Stimulated activated CD8-positive, alpha-beta memory T cell treated with anti-CD3 and anti-CD28 coated beads, Interleukin-15, amount 100 ng/mL, for 24 hours (primary cell): ENCODE measurements at places on chromosomes 12 and 14.
A peak's percentile ranks its signal among the peaks of the same experiment; 100 is the strongest.

DNA sequence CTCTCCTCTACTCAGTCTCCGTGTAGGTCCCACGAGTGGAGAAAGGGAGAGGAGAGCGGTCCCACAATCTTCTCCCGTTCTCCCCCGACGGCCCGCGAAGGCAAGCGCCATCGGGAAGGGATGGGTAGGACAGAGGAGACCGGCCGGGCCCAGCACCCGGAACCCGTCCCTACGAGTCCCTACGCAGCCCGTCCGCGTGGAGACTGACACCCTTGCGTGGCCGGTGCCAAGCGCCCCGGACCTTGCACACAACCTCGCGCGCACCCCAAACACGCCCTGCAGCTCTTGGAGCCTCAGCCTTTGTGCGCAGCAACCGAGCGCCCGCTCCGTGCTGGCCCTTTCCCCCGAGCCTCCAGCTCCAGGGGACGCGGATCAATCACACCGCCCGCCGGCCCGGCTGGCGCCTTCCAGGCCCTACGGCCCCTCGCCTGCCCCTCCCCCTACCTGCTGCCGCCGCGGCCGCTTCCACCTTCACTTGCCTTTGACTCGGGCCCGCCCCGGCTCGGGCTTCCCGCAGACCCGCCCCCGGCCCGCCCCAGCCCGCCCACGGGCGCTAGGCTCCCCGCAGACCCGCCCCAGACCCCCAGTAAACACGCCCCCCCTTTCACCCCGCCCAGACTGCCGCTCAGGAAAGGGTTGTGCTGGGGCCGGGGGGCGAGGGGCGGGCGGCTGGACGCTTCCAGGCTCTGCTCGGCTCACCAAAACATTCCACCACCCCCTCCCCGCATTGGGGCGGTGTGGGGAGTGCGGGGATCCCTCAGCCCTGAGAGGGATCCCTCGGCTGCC, at the start of gene NDRG2:
TSS of gene NDRG2 (minus strand) at position 477 of the 786 bp plus-strand sequence. CDS start 1,746 bp downstream, outside the sequence.
- peak; percentile 38 for DNase-seq

DNA sequence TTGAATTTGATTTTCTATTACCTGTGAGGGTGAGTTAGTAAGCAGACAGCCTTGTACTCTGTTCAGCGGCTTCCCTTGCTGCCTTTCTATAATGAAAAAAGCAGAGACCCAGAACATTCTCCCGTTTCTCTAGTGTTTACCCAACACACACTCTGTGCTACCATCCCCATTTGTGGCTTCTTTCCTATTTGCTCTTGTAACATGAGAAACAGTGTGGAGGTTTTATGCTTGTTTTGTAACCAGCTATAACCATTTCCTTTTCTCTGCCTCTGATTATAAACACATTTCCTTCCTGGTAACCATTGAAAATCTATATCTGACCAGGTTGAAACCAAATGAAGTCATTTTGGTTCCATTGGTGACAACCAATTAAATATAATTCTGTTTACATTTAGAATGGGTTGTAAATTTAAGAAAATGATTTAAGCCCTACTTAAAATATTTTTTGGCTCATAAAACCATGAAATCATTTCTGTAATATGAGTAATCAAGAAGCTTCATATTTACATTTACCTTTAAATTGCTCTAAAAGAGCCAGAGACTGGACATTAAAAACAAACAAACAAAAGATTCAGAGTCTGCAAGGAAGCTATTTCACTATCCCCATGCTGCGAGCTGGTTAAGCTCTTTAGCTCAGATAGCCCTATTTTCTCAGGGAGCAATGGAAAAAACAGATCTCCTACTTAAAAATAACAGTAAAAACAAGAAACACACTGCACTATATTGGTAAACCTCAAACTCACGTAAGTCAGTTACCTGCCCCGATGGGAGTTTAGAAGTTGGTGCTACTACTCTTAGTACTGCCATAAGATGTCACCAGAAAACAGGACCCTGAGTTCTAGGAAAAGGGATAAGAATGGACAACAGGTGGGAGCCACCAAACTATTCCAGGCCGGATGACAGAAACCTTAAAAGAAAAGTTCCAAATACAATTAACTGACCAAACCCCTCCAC, 206.5 kb upstream of the EEA1 start:
- no peak for DNase-seq

- no peak for DNase-seq
Observed at GRCh38 chr14:92659765-92660561, 88.5 kb downstream of the LGMN start.

GRCh38 chr14:35789651-35790050, 19.4 kb downstream of the RALGAPA1 start:
- no peak for DNase-seq

DNA sequence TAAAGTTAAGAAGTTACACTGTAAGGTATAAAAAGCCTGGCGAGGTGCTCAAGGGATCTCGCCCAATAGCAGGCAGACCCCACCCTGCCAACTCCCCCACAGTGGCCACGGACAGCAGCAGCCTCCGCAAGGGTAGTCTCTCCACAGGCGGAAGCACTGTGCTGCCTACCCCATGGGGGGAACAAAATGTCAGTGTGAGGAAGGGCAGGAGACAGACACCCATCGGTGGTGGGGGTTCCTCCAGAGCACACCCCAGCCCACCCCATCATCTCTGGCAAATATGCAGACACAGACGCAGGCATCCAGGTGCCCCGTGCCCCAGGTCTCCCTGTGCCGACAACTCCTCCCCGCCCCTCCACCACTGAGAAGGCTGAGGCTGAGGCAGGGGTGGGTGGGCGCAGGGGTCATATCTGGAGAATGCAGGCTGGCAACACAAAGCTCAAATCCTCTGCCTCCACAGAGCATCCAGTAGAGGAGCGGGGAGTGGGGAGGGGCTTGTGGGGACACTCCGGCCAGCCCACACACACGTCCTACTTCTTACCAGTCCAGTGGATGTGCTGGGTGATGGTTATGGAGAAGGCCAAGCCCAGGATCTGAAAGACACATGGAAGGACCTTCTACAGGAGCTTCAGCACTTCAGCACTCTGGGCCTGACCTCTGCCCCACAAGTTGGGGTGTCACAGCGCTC, 68.3 kb upstream of the DDX11 start:
- DNase-seq: no peak

GRCh38 chr12:109182041-109182839, 65.9 kb downstream of the ACACB start:
- no peak for DNase-seq

- DNase-seq: no peak
Observed at GRCh38 chr12:32273712-32274111, 125.6 kb upstream of the FGD4 start.

DNA sequence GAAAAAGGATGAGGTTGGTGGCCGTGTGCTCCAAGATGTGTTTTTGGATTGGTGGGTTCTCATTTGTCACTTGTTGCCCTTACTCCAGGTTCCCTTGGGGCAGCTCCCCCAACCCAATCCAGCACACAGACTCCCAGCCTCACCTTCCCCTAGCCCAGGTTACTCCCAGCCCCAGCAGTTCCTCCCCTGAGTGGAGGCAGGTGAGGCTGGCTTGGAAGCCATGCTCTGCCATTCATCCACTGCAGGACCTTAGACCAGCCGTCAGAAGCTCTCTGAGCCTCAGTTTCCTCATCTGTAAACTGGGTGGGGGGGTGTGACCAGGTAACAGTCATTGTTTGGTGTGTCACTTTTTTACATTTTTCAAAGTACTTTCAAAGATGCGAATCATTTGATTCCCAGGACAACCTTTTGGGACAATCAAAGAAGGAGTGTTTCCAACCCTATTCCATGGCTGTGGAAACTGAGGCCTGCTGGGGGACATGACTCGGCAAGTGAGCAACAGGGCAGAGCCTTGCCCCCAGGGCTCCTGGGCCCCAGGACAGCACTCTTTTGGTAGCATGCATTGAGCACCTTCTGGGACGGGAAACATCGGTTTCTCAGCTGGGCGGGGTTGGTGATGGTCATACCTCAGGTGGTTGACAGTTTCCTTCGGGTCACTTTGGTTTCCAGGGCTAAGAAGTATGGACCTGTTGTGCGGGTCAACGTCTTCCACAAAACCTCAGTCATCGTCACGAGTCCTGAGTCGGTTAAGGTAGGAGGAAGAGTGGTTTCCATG, 7.2 kb downstream of the CYP46A1 start:
- no peak for DNase-seq

- no peak for DNase-seq
Observed at GRCh38 chr14:23566778-23567185, 809 bp downstream of the AP1G2 start.

- no peak for DNase-seq
Observed at GRCh38 chr12:92551853-92552397, 150.9 kb upstream of the PLEKHG7 start.

DNA sequence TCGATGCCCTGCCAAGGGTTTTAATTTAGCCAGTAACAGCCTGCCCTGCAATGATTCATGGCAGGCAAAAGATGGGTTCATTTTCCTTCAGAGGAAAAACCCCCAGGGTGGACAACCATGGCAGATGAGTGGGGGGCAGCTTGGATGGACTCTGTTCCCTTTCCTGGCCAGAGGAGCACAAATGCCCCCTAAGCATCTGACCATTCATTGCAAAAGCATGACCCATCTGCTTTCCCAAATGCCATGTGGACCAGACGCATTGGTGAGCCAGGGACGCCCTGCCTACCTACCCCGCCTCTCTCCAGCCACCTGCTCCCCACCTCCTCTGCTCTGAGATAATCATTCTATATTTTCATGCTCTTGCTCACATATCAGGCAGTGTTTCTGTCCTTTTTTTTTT, 281.9 kb downstream of the DPF3 start:
- DNase-seq: no peak

DNA sequence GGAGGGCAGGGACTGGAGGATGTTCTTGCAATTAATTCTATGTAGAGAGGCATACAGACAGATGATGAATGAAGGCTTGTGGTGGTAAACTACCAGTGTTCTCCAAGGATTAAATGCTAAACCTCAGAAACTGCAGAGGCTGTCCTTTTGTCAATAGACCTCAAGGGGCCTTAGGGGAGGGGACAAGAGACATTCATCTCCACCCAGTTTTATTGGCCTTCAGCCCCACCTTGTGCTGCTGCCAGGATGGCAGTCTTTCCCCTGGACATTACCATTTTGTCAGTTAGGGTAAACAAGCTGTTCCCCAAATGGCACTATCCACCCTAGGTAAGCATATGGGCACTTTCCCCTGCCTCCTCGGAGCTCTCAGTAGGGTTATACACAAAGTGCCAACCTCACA, 4.9 kb upstream of the SMAGP start:
- DNase-seq: no peak

- no peak for DNase-seq
Observed at GRCh38 chr12:105317942-105318621, 12.4 kb upstream of the C12orf75 start.

DNA sequence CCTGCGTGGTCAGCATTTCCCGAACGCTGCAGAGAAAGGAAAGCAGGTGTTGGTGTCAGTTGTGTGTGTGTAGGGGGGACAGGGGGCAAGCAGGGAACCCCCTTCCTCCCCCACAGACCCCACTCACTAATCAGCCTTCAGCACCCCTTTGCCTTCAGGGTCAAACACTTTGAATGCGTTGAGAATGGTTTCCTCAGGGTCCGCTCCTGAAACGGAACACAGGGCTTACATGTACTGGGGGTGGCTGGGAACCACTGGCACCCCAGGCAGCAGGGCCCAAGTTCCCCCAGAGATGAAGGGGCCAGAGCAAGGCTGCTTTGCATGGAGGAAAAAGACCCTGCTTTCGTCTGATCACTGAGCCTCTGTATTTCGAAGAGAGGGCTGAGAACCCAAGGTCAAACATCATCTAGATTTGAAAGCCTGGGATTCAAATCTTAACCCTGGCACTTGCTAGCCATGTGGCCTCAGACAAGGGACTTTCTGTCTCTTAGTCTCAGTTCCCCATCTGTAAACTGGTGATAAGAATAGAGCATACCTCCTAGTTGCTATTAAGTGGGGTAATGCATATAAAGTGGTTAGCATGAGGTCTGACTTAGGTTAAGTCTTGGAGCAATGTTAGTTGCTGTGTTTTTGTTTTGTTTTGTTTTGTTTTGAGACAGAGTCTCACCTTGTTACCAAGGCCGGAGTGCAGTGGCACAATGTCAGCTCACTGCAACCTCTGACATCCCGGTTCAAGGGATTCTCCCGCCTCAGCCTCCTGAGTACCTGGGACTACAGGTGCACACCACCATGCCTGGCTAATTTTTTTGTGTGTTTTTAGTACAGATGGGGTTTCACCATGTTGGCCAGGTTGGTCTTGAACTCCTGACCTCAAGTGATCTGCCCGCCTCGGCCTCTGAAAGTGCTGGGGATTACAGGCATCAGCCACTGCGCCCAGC, 7.0 kb downstream of the MYL2 start:
- no peak for DNase-seq

DNA sequence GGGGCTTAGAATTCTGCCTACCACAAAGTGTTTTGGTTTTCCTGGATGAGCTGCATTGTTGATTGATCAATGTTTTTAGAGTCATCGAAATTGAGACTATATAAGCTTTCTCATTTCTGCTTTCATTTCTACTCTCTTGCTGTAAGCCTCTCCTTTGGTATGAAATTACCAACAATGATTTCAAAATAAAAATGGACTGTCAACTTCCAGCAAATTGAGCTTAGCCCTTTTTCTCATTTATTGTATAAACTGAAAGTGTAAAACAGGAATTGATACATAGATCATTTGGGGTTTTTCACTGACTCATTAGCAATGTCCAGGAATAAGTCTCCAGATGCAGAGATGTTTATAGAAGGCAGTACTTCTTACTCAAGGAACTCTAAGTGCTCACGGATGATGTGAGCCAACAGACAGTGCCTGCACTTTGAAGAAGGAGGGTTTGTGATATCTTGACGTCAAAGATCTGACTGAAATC, 20.0 kb upstream of the PCNX1 start:
- DNase-seq: no peak

- no peak for DNase-seq
Observed at GRCh38 chr14:51020024-51020710, 74.7 kb downstream of the TRIM9 start.

DNA sequence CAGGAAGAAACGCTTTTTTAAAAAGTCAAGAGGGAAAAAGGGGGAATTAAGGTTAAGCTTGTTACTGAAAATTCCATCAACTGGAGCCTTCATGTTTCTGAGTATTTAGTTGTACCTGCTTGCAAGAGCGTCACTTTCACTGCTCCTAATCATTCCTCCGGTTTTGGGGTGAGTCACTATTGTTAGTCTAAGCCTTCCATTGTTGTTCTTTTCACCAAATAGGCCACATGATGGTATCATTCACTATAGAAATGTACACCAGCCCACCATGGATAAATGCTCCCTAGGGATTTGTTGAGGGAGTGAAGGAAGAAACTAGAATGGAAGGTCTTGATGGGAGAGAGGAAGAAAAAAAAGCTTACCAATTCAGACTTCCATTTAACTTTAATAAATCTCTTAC, 3.0 kb downstream of the IL22 start:
- DNase-seq: no peak

- DNase-seq: no peak
Observed at GRCh38 chr14:57834001-57834598, 31.8 kb downstream of the SLC35F4 start.

- no peak for DNase-seq
Observed at GRCh38 chr12:97387844-97388243, 74.8 kb upstream of the RMST start.

DNA sequence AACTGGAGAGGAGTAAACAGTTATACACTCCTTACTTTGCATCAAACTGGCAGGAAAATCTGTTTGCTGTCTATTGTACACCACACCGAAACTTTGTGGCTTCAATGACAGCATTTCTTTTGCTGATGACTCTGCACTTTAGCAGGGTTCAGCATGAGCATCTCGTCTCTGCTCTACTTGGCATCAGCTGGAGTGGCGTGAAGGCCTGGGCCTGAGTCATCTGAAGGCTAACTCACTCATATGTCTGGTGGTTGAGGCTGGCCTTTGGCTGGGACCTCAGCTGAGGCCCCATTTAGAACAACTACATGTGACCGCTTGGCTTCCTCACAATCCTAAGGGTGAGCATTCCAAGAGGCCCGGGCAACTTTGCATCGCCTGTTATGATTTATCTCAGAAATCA, 28.7 kb upstream of the REP15 start:
- DNase-seq: no peak
